Stimulated activated CD4-positive, alpha-beta T cell treated with anti-CD3 and anti-CD28 coated beads, TNF-alpha, amount 100 ng/mL, for 1 hour (primary cell): ENCODE measurements at places on chromosomes 6 and 20.

GRCh38 chr6:150167479-150167873, 24.6 kb downstream of the PPP1R14C start:
- no peak for DNase-seq

DNA sequence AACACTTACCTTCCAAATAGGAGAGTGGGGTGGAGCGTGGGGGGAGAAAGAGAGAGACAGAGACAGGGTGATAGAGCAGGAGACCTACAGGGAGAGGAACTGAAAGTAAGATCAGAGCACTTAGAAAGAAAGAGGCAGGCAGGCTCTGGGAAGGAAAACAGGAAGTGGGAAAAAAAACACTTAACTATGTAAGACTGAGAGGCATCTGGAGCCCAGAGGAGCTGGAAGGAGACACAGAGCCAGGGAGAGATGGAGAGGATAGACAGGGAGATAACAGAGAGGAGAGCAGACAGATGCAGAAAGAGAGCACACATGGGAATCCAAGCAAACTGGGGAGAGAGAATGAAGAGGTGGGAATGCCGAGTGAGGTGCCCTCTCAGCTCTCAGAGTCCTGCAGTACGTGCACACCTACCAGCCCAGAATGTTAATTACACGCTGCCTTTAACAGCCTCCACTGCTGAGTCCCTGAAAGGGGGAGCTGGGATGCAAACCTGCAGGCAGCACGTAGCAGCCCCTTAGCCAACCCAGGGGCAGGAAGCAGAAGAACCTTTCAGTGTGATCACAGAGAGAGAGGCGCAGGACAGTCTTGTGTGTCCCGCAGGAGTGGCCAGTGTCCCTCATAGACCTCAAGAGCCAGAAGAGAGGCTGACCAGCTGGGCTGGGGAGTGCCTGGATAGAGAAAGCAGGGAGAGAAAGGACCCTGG, 132.7 kb upstream of the LRFN2 start:
- no peak for DNase-seq

- DNase-seq, result no peak
These were observed 45.7 kb downstream of the PREX1 start for GRCh38 chr20:48782053-48782452.

DNA sequence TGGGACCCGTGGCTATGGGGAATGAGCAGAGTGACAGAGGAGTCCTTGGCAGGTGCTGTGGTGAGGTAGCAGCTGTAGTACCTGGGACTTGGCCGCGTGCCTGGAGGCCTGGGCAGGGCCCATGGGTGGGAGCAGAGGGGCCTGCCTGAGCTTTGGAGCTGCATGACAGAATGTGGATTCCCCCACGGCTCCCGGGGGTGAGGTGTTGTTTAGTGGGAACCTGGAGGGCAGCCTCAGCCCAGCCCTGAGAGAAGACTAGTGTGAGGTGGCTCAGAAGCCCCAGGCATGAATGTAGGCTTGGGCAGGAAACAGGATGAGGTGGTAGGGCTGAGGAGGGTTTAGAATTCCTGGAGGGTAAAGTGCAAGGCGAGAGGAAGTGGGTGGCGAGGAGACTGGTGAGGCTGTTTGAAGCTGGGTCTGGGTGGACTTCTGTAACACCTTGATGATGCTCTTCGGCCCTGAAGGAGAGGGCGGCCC, 86.5 kb upstream of the SCP2D1 start:
- DNase-seq, result no peak

DNA sequence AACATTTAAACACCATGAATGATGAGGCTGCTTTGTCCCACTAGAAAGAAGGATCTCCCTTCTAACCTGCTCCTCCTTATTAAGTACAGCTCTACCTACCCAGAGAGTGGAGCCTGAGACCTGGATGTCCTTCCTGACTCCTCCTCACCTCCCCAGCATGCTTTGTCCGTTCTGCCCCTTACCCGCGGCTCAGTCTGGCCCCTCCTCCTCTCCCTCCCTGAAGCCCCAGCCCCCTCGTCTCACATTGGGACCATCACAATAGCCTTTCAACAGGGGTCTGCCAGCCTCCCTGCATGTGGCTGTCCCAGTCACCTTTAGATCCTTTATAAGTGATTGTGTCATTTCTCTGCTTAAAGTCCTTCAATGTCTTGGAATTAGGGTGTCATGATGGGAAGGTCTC, 72.5 kb downstream of the DZANK1 start:
- no peak for DNase-seq

GRCh38 chr20:33830371-33830770, 19.2 kb downstream of the CHMP4B start:
- no peak for DNase-seq

DNA sequence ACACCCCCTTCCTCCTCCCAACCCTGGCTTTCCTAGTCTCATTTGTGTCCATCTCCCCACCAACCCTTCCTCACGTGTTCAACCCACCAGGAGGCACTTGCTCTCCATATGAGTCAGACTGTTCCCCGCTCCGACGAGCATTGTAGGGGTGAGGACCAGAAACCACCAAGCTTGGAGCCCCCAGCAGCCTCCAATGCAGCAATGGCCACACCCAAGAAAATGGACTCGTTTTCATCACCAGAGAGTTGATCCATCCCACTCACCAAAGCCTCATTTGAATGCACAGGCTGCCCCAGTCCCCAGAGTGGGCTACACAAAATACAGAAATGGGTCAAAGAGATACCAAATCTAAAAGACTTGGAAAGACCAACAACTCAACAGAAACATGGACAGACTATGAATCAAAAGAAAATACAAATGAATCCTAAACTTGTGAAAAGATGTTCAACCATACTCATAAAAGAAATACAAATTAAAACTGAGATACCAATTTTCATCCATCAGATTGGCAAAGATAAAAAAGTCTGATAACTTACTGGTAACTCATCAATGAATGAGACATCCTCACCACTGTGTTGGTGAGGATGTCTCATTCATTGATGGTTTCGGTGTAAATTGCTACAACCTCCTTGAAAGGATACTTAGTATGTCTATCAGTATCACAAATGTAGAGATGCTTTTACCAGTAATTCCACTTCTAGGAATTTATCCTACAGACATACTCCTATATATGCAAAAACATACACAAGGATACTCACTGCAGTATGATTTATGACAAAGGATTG, 68.1 kb downstream of the TRERF1 start:
- DNase-seq, result no peak

DNA sequence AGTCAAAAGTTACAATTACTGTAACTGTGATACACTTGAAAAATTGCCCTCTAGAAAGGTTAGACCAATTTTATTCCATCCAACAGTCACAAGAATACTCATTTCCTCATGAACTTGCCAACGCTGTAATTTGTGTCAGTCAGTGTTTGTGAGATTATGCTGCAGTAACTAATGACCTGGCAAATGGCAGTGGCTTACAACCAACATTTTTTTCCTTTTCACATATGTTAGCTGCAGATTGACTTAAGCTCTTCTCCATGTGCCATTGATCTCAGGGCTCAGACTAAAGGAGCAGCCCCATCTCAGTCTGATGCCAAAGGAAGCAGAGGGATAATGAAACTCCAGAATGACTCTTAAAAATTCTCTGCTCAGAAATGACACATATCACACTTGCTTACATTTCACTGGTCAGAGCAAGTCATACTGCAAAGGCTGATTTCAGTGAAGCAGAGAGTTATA, 92.3 kb upstream of the ELOVL5 start:
- no peak for DNase-seq

GRCh38 chr20:39082622-39083398, 120.7 kb downstream of the DHX35 start:
- DNase-seq, result no peak

DNA sequence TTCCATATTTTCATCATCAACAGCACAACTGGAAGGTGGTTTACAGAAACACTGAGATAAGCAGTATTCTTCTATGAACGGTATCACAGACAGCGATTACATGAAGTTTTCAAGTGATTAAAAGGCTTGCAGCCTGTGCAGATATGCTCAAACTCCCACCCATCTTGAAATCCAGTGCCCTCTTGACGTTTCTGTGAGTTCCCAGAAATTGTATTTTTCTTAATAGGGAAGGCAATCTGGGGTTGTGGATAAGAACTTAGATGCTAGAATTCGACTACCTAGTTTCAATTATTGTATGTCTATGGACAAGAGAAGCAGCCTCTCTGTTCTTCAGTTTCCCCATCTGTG, 290.3 kb downstream of the ZNF217 start:
- DNase-seq, result no peak

DNA sequence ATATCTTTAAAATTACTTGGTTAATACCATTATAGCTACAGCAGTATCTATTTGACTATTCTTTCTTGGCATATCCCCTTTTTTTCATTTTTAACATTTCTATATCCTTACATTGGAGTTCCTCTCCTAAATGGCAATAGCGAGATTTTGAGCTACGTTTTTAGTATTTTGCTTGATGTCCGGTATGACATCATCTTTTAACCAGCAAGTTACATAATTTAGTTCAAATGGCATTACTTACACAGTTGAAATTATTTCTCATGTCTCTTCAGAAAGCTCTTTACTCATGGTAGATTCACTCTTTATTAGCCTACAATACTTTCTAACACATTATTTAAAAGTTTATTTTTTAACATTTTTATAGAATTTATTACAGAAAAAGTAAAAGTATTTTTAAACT, 701.7 kb upstream of the EPHA7 start:
- no peak for DNase-seq

DNA sequence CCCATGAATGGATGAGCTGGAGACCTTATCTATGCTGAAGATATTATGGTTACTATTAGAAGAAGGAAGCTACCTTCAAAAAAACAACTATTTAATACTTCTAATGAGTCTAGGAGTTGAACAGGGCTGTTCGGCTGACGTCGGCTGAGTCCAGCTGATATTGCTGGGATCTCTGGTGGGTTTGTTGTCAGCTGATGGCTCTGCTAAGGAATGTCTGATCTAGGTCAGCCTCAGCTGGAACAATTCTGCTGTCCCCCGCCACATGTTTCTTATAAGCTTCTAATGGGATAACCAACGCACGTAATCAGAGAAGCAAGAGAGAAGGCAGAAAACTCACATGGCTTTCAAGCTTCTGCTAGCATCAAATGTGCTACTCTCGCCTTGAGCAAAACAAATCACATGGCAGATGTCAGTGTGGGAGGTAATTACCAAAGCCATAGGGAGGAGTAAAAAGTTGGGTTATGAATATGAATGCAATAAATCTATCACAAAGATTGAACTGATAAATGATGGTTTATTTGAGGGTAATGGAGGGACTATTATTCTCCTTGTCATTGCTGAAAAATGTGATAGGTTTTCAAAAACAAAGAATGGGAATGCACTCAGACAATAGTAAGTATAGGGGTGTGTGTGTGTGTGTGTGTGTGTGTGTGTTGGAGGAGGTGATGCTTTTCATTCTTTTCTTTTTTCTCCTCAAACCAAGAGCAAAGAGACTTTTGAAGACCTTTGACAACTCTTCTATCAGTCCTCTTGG, 71.5 kb downstream of the BTBD3 start:
- DNase-seq, result no peak

DNA sequence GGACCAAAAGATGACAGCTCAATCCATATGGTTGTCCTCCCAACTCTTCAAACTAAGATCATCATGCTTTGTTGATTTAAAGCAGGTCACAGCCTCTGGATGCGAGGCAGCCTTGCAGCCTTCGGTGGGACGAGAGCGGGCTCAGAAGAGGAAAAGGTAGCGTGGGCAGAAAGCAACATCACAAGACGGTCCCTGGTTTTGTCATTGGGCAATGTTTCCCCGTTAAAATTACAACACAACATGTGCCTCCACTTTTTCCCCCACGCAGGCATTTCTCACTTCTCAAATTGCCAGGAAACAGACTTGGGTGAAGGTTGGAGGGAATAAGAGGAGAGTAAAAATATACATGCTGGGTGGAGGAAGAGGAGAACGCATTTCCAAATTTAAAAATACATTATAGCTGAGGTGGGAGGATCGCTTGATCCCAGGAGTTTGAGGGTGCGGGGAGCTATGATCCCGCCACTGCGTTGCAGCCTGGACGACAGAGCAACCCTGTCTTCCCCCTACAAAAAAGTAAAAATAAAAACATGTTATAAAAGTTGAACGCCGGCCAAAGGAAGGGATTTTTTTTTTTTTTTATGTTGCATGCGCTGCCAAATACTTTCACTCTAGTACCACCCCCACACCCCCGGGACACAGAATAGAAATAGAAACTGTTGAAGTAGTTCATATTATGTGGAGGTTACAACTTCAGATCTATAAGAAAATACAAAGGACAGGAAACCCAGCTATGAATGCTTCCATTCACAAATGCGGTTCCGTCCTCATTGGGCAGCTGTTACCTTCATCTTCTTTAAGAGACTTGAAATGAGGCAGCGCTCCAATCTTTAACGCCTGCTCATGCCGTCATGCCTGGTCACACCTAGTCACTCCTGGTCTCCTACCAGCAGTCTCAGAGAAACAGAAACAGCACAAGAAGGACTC, 13.9 kb upstream of the NAA20 start:
- no peak for DNase-seq

GRCh38 chr6:37338745-37339255, 15.0 kb upstream of the RNF8 start:
- DNase-seq, result no peak

GRCh38 chr6:56043076-56043475, 167.7 kb upstream of the BMP5 start:
- DNase-seq, result no peak

GRCh38 chr6:151254451-151255081, 14.8 kb downstream of the AKAP12 start:
- DNase-seq, result no peak

DNA sequence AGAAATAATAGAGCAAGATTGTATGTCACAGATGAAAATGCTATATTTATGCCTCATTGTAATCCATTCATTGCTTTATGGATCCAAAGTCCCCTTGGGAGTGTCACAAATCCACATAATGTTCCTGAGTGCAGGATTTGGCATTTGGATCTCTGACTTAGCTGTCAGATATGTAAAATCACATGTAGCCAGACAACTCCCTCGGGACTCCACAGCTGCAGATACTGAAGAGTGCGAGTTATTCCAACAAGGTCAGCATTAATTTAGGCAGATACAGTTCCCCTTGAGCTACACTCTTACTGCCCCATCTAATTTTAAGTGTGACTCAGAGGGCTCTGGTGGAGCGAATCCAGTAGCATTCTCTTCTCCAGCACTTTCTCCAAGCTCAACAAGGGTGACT, 433.2 kb downstream of the CD83 start:
- no peak for DNase-seq

GRCh38 chr6:12595161-12595811, 121.3 kb upstream of the PHACTR1 start:
- DNase-seq, result no peak

GRCh38 chr6:111248789-111249188, 161.5 kb downstream of the SLC16A10 start:
- no peak for DNase-seq

- no peak for DNase-seq
These were observed 1.4 kb upstream of the RNASET2 start for GRCh38 chr6:166957805-166958076.

DNA sequence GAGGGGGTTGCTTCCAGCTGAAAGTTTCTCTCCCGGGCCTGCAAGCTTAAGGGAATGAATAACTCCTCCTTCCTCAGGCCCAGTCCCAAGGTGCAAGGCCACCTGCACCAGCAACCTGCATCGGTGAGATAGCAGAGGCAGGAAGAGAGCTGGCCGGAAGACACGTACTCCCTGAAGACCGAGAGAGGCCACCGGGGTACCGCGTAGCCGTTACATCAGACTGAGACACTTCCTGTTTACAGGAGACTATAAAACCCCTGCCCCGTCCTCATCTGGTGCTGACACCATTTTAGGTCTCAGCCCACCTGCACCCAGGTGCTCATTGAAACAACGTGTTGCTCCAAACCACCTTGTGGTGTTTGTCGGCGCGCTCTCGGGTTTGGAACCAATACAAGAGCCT, 60.5 kb upstream of the PRND start:
- DNase-seq, result no peak
